Tongue (tissue), 3 donors: ENCODE measurements at places on chromosomes 7 and 10. TPM values are rescaled to one million over a fixed set of nuclear protein-coding genes. Genes with fewer than 3 reads are reported as not detected.

DNA sequence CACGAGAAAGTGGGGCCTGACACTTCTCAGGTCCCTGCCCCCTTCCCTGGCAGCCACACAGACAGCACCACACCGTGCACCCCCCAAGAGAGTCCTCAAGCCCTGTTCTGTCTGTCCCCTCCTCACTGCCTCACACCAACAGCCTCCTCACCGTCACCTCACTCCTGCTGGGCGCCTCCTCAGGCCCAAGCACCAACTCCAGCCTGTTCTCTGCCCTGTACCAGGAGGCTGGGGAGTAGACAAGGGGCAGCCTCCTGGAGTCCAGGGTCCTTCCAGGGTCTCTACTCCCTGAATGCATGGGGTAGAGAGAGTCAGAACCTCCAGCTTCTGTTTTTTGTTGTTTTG, 26.9 kb upstream of the ELN start:
- no peak for DNase-seq

DNA sequence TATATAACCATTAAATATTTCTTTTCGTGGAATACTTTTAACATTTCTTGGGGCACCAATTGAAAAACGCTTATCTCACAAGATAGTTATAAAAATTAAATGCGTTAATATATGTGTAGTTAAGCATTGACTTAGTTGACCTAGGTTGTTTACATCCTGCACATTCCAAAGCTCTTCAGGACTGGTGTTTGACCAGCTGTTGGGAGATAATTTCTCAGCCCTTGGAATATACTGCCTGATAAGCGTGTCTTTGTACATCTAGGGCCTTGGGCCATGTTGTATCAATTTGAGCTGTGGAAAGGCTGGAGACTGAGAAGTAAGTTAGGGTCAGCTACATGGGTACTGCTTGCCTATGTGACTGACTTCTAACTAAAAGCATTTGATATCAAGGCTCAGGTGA, 90.0 kb upstream of the AOAH start:
- no peak for DNase-seq

DNA sequence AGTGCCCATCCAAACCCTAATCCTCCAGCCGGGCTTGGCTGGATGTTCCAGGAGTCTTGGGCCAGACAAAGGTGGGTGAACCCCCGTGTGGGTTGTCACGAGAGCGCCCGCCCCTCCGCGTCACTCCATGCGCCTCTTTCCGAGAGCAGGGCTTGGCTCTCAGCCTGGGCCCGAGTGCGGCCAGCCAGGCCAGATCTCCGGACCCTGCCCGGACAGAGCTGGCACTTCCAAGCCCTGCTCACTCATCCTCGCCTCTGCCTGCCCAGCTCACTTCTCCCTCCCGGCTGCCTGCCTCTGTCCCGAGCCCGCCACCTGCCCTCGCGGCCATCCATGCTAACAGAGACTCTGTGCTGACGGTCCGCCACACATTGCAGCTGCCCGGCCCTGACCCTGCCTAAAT, 34.6 kb downstream of the AGAP3 start:
- DNase-seq: no peak

DNA sequence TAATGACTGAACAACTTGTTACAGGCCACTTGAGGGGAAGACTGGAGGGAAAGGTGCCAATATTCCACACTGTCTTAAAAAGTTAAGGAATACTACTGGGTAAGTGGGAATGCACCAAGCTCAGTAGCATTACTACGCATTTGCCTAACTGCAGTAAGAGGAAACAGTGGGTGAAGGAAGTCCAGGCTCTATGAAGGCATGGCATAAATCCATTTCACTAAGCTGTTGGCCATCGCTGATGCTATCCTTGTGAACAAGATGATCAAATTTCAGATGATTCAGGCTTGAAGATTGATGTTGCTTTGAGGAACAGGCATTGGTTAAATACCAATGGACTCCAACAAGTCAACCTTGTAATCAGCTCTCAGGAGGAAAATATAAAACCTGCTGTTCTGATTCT, 44.2 kb upstream of the TES start:
- no peak for DNase-seq

- DNase-seq: no peak
These were observed 15.5 kb upstream of the TSPAN12 start for GRCh38 chr7:120873401-120873800.

DNA sequence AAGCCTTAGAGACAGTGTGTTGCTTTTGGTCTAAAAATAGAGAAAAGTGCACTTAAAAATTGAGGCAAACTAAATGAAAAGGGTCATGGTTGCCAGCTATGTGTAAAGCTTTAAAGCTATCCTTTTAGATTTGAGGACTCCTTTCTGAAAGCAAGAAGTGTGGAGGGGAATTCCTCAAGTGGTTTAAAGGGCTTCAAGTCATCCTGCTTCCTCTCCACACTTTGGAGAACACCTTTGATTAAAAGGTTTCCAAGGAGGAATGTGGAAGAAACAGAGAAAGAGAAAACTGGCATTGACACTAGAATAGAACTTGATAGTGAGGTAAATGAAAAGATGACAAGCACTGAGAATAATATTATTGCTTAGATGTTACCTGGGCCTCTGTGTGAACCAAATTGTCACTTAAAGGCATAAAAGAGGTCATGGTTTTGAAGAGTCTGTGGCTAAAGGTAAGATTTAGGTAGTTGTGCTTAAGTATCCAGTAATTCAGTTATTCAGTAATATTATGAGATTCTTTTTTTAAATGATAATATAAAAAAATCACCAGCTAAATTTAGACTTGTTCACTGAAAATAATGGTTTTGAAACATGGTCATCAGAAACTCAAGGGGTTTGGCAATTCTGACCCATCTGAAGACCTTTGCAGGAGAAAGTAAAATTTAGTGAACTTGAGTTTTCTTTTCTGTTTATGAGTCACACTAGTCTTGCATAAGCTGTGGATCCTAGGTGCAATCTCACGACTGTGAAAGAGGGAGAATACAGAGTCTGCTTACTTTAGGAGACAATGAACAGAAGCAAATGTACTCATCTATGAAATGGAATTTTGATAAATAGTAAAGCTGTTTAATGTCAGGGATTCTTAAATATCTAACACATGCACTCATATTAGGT, 466.0 kb downstream of the KIF20B start:
- no peak for DNase-seq

DNA sequence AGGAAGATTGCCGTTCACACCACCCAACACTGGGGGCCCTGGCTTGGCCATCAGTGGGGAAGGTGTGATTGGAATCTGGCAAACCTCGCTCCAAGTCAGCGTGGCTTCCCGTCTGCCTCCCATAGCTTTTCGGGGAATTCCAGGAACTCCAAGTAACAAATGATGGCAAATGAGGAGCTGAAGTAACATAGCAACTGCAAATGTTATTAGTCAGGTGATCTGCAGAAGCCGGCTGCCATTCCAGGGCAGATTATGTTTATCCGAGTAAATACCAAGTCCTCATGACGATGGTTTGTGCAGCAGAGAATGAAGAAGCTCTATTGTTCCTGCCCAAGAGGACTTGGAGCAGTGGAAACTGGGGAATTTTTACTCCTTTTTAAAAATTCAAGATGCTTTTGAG, 270.5 kb upstream of the PODXL start:
- DNase-seq: peak; percentile 18

GRCh38 chr7:14054125-14054524, 64.7 kb upstream of the ETV1 start:
- no peak for DNase-seq

DNA sequence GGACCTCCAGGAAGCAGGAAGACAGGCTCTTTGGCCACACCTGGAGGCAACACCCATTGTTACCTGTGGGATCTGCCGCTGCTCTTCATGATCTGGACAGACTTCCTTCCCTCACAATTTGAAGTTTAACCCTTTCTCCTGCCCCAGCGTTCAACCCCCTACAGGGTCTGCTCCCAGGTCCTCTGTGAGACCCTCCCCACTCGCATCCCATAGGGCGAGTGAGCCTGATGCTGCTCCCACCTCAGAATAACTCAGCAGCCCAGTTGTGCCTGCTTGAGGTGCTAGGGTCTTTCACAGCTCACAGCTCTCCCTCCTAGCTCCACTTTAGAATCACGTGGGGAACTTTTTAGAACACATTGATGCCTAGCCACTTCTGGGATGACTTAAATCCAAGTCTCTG, 61.8 kb upstream of the C10orf90 start:
- no peak for DNase-seq

- DNase-seq: no peak
These were observed 248.7 kb downstream of the FZD1 start for GRCh38 chr7:91512958-91513357.

GRCh38 chr10:100655326-100655759, 90.0 kb upstream of the PAX2 start:
- no peak for DNase-seq

- DNase-seq: no peak
These were observed 9.6 kb upstream of the VIPR2 start for GRCh38 chr7:159154243-159154642.

DNA sequence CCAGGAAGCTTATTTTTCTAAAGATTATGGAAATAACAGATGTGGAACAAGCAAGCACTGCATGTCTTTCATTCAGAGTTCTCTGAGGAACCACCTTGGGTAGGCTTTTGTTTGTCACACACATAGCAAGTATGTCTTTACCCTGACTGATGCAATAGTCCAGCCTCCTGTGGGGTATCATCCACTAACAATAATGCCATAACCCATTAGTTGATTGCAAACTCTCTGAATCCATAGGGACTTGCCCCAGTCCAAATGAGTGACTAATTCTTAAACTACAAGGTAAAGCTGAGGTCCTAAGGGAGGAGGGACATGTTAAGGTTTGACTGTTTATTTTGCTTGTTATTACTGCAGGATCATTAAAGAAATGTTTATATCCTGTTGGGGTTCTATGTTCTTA, 151.4 kb upstream of the PRPS1L1 start:
- DNase-seq: no peak

DNA sequence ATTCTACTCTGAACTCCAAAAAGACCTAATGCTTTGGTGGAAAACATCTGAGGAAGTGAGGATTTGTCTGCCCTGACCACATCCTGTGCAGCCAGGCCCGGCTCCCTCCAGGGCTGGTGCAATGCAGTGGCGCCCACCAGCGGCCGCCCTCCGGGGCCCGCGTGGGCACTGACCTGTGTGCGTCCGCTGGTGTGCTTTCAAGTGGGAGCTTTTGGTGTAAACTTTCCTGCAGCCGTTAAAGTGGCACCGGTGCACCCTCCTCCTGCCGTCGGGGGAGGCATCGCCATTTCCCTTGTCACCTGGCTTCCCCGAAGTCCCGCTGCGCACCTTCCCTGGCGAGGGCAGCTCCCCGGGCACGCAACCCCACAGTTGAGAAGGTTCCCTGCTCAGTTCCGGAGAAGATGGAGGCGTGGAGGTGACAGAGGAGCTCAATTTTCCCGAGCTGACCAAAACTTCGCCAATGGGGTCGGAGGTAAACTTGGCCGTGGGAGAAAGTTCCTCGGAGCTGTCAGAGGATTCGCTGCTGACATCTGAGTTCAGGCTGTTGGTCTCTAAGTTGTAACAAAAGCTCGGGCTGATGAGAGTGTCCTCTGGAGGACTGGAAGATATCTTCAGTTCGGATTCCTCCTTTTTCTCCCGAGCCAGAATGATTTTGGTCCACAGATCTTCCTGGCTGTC, 3.4 kb downstream of the KLF6 start:
- peak; percentile 22 for DNase-seq

- no peak for DNase-seq
These were observed 27.9 kb upstream of the PCBD1 start for GRCh38 chr10:70916241-70916640.

- peak; percentile 70 for DNase-seq
These were observed 709 bp downstream of the ARPC1B start for GRCh38 chr7:99375070-99375807.

- DNase-seq: peak; percentile 3
These were observed 115.4 kb upstream of the ETV1 start for GRCh38 chr7:14104861-14105260.

DNA sequence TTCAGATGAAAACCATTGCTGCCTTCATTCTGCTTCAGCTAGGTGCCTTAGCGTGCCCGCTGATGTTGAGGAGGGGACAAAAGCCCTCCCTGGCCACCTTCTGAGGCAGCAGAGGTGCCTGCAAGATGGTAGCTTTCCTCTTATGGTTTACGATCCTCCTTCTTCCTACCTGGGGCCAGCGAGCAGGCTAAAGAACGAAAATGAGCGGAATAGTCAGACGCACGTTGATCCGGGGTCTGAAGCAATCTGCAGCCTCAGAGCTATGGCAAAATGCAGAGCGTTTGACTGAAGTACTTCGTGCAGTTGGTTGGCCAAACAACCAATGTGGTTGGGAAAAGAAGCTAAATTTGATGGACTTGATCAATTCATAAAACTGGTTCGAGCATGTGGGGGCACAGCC, 95.5 kb downstream of the GATA3 start:
- DNase-seq: no peak

GRCh38 chr10:56507033-56507432, 146.0 kb upstream of the ZWINT start:
- DNase-seq: no peak

PON1 gene
- total RNA-seq: not detected

PDZD7 gene
- not detected for total RNA-seq

SLC13A1 gene
- not detected for total RNA-seq

CCDC3 gene
- total RNA-seq: 15.0 TPM

ADAM8 gene
- 6.7 TPM for total RNA-seq

SPDYE1 gene
- not detected for total RNA-seq

VAX1 gene
- total RNA-seq: not detected

LRRC4 gene
- 0.41 TPM for total RNA-seq

URGCP gene
- 32.5 TPM for total RNA-seq

LRRC61 gene
- total RNA-seq: 6.3 TPM

LRRC27 gene
- total RNA-seq: 10.2 TPM
